ENCODE measurements at places on chromosomes 6 and 20. TPM values are rescaled to one million over a fixed set of nuclear protein-coding genes. Genes with fewer than 3 reads are reported as not detected.

The LHFPL5 gene
- total RNA-seq, result not detected

The NKX2-2 gene
- total RNA-seq, result not detected

The C20orf202 gene
- not detected for total RNA-seq

The RIMS4 gene
- total RNA-seq, result not detected

The RAET1L gene
- 0.79 TPM for total RNA-seq

The MTFR2 gene
- 0.79 TPM for total RNA-seq

The KCNB1 gene
- total RNA-seq, result not detected

The GPLD1 gene
- 0.26 TPM for total RNA-seq

The PSORS1C2 gene
- not detected for total RNA-seq

The PRKN gene
- 0.79 TPM for total RNA-seq

The CLPSL2 gene
- not detected for total RNA-seq

The RAD21L1 gene
- under 0.01 TPM for total RNA-seq

The TSBP1 gene
- total RNA-seq, result not detected

The TRIM39 gene
- total RNA-seq, result 11.1 TPM

The APOM gene
- total RNA-seq, result 0.26 TPM

The CDH4 gene
- total RNA-seq, result 12.1 TPM

The LRRN4 gene
- total RNA-seq, result not detected

The TXLNB gene
- not detected for total RNA-seq

The WFDC5 gene
- 4.1 TPM for total RNA-seq

The EDEM2 gene
- 36.3 TPM for total RNA-seq

The SRSF12 gene
- under 0.01 TPM for total RNA-seq

The C6orf163 gene
- 1.6 TPM for total RNA-seq

The NKAPL gene
- total RNA-seq, result 0.79 TPM

The KHDC1 gene
- total RNA-seq, result 1.7 TPM

The EEF1A2 gene
- 1.9 TPM for total RNA-seq

The SNAP91 gene
- not detected for total RNA-seq

The PAK5 gene
- not detected for total RNA-seq

All from bronchial epithelial cell (primary cell).